ENCODE measurements at places on chromosomes 7 and 10.

DNA sequence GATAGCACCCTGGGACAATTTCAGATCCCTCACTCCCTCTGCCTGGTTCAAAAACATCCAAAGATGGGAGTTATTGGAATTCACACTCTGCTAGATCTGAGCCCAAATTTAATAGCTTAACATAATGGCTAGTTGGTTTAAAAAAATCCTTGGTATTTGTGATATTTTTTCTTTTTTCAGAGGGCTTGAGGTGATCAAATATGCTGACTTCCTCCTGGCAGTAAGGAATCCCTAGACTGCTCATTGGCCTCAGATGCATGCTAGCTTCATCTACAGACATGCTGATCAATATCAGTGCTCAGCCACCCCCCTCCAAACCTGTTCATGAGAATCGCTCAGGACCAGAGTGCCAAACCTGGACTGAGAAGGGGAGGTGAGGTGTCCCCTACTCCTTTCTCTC, 74.7 kb upstream of the PLPP4 start:
- DNase-seq, result no peak

GRCh38 chr10:78377356-78377755, 343.7 kb downstream of the RPS24 start:
- DNase-seq, result no peak

DNA sequence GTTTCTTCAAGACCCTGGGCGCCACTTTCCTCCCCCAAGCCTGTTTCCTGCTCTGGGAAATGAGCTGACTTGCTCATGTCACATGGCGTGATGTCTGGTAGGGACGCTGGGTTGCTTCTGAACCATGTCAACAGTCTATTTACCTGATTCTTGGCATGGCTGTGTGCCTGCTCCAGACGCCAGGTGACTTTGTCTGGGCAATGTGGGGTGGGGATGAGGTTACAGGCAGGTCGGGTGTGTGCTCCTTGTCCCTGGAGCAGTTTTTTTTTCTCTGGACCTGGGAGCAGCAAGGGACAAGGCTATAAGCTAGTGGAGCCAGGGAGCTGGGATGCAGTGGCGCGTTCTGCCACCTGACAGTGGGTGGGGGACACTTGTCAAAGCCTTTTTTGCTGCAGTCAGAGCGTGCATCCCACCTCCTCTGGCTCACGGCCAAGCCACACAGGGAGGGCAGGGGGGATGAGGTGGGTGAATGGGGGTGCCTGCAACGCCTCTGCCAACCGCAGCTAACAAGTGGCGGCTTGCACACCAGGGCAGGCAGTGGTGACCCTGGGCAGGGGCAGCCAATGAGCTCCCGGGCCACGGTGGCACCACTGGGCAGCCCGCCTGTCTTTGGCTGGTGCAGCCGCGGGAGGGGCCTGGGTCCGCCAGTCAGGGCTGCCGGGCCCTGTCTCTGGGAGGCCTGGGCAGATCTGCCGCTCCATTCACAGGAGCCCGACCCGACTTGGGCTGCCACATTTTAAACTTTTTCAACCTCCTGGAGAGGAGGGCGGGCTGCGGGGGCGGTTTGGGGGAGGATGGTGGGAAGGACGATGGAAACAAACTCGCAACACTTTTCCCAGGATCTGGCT, 22.9 kb downstream of the DNAJB12 start:
- peak; percentile 88 for DNase-seq

DNA sequence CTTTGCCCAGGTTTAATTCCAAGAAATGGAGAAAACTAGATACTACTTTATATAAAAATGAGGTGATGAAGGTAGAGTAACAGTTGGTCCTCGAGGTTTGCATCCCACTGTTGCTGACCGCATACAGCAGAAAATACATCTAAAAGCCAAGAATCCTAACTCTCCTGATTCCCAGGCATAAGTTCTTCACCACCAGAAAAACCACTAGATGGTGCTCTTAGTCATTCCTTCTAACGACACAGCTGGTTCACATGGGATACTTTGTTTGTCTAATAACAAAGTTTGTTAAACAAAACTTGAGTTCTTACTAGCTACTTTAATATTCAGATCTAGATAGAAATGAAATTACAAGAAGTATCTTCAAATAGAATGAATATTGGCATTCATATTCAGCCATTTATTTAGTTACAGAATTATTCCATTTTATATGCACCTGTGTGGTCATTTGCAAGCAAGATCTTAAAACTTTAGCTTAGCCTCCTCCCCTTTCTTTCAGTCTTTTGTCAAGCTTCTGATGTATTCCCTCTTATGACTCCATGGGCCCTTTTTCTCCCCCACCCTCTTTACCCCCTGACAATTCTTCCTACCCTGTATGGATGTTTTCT, 54.1 kb upstream of the CYP26C1 start:
- no peak for DNase-seq

DNA sequence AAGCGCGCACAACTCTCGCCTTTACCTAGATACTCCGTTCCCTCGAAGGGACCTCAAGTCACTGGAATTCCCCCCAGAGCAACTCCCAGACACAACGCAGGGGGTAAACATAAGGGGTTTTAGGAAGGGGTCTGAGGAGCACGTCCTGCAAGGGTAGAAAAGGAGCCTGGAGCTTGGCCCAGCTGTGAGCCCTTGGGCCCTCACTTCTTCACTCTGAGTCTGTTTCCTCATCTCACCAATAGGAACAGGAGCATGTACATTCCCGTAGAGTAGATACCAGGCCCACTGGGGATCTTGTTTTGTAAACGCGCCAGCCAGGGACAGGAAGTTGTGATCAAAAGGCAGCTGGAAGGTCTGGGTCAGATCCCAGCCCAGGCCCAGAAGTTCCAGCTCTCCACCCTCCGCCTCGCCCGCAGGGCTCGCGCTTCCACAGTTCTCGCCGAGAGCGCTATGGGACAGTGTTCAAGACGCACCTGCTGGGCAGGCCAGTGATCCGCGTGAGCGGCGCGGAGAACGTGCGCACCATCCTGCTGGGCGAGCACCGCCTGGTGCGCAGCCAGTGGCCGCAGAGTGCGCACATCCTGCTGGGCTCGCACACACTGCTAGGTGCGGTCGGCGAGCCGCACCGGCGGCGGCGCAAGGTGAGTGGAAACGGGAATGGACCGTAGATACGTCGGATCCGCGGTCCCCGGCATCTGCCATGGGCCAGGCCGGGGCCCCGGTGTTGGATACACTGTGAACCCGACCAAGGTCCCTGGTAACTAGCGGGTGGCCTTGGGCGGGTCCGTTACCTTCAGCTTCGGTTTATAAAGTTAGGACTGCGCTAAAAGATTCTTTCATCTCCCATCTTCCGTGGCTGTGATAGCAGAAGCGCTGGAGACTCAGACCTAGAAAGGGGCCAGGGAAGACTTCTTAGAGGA, 1.3 kb downstream of the CYP26C1 start:
- no peak for DNase-seq

- DNase-seq, result no peak
Observed at GRCh38 chr7:158261362-158262235, 326.0 kb downstream of the PTPRN2 start.

DNA sequence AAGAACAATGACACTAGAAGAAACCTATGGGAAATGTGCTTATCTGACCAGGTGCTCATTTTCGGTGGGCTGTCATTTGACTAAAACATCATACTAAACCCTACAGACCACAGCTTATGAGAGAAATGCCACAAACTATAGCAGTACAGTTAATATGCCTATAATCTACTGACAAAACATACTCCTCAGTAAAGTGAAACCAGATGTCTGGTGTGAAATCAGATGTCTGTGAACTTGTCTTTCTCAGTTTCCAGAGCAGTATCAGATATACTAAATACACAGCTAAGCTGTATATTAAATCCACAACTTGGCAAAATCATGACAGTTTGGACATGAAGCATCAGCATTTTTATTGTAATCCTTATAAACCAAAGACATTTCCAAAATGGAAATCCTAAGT, 3.3 kb downstream of the IMMP2L start:
- DNase-seq, result no peak

GRCh38 chr7:116583653-116584052, 58.8 kb downstream of the CAV1 start:
- no peak for DNase-seq
